ENCODE measurements at places on chromosomes 2 and 18. TPM values are rescaled to one million over a fixed set of nuclear protein-coding genes. Genes with fewer than 3 reads are reported as not detected.

PRKAG3 gene
- under 0.01 TPM for total RNA-seq

GRCh38 chr2:46537624-46538295 lies 58.4 kb downstream of the TMEM247 start:
- no peaks in the 10 kb centered on the region for H3K27me3 ChIP-seq
- H3K4me3 ChIP-seq, result no peak overlapping the region
- H3K4me1 ChIP-seq, result peaks cover 26% of the 10 kb centered on the region

DSG1 gene
- total RNA-seq, result not detected

DNA sequence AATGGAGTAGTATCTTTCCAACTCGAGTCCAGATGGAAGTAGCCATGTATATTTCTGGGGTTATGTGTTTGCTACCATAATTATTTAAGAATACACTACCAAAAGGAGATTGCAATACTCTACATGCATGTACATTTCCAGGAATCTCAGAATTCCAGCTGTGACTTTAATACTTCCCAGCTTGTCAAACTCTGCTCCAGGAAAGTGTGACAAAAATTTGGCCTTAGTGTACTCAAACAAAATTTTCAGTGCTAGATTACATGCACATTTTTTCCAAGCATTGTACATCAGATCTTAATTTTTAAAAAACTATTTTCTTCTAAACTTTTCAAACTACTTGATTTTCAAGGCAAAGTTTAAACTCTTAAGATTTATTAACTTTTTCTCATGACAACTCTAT lies 1791.6 kb downstream of the SUCLG1 start:
- no peaks in the 10 kb centered on the region for H3K36me3 ChIP-seq
- H3K27me3 ChIP-seq, result no peaks in the 10 kb centered on the region
- no peaks in the 10 kb centered on the region for H3K4me1 ChIP-seq
- H3K4me3 ChIP-seq, result no peak overlapping the region

GRCh38 chr2:176463546-176463945 lies 194.3 kb downstream of the MTX2 start:
- peaks cover 6% of the 10 kb centered on the region for H3K4me1 ChIP-seq
- DNase-seq, result no peak
- H3K27me3 ChIP-seq, result peaks cover 2% of the 10 kb centered on the region
- H3K27ac ChIP-seq, result no peak overlapping the region
- H3K36me3 ChIP-seq, result no peaks in the 10 kb centered on the region

- no peak overlapping the region for H3K27ac ChIP-seq
- H3K4me1 ChIP-seq, result peaks cover 3% of the 10 kb centered on the region
- DNase-seq, result no peak
- H3K4me3 ChIP-seq, result no peak overlapping the region
- H3K36me3 ChIP-seq, result no peaks in the 10 kb centered on the region
Measured at GRCh38 chr2:151347906-151348305, 9.5 kb upstream of the TNFAIP6 start.

DNA sequence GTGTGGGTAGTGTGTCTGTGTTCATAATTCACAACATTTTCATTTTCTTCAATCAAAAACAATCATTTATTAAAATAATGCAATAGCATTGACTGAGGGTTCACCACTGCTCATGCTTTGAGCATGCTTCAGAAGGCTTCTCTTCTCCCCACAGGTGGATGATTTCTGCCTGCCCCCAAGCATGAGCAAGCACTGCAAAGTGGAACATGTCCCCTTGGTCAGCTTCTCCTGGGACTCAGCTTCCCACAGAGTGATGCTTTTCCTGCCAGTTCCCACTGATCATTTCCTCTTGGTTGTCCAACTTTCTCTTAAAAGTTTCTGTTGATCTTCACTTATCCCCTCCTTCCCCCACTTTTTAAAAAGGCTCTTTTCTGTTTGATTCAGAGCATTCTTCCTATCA lies 31.5 kb upstream of the CDH19 start:
- no peak for DNase-seq
- H3K27me3 ChIP-seq, result no peaks in the 10 kb centered on the region
- H3K4me1 ChIP-seq, result no peaks in the 10 kb centered on the region
- no peak overlapping the region for H3K27ac ChIP-seq
- no peak overlapping the region for H3K4me3 ChIP-seq
- H3K36me3 ChIP-seq, result no peaks in the 10 kb centered on the region

GRCh38 chr2:43010438-43011157 lies 215.8 kb downstream of the ZFP36L2 start:
- H3K4me1 ChIP-seq, result no peaks in the 10 kb centered on the region
- peak; percentile 21 for DNase-seq
- H3K27me3 ChIP-seq, result no peaks in the 10 kb centered on the region
- no peak overlapping the region for H3K4me3 ChIP-seq
- H3K27ac ChIP-seq, result no peak overlapping the region

DNA sequence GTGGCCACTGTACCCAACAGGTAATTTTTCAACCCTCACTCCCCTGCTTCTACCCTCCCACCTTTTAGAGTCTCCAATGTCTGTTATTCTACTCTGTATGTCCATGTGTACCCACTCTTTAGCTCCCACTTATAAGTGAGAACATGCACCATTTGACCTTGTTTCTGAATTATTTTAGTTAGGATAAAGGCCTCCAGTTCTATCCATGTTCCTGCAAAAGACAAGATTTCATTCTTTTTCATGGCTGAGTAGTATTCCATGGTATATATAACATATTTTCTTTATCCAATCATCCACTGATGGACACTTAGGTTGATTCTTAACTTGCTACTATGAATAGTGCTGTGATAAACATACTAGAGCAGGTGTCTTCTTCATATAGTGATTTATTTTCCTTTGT lies 9.1 kb downstream of the PECR start:
- no peak overlapping the region for H3K4me3 ChIP-seq
- H3K36me3 ChIP-seq, result no peaks in the 10 kb centered on the region
- no peaks in the 10 kb centered on the region for H3K4me1 ChIP-seq
- no peak overlapping the region for H3K27ac ChIP-seq

DNA sequence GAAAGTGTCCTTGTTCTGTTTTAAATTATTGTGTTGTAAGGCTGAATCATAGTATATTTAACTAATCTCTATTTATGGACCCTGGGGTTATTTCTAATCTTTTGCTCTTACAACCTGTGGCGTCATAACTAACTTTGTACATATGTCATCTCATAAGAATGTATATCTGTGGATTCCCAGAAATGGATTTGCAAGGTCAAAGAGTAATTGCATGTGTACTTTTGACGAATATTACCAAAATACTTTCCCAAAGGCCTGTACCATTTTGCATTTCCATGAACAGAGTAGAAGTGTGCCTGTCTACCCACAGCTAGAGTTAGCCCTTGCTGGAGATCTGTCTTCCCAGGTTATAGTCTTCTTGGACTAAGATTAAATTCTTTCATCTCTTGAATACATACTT lies 42.8 kb downstream of the SEMA4F start:
- peak overlapping the region; percentile 43 for H3K27ac ChIP-seq
- no peak for DNase-seq
- no peak overlapping the region for H3K4me3 ChIP-seq
- peaks cover 12% of the 10 kb centered on the region for H3K4me1 ChIP-seq

GRCh38 chr2:228802181-228803071 lies 468.7 kb downstream of the PID1 start:
- no peaks in the 10 kb centered on the region for H3K36me3 ChIP-seq
- DNase-seq, result no peak
- H3K4me3 ChIP-seq, result no peak overlapping the region
- no peak overlapping the region for H3K27ac ChIP-seq

- peaks cover 8% of the 10 kb centered on the region for H3K36me3 ChIP-seq
- no peak overlapping the region for H3K4me3 ChIP-seq
- no peaks in the 10 kb centered on the region for H3K27me3 ChIP-seq
- peaks cover 17% of the 10 kb centered on the region for H3K4me1 ChIP-seq
- no peak overlapping the region for H3K27ac ChIP-seq
Measured at GRCh38 chr2:101779656-101780055, 82.1 kb downstream of the MAP4K4 start.

TUBA4B gene
- not detected for total RNA-seq

GRCh38 chr2:25021791-25022362 lies 20.0 kb upstream of the EFR3B start:
- no peak overlapping the region for H3K27ac ChIP-seq
- DNase-seq, result no peak
- H3K27me3 ChIP-seq, result peaks cover 17% of the 10 kb centered on the region
- H3K4me1 ChIP-seq, result no peaks in the 10 kb centered on the region
- no peak overlapping the region for H3K4me3 ChIP-seq

DNA sequence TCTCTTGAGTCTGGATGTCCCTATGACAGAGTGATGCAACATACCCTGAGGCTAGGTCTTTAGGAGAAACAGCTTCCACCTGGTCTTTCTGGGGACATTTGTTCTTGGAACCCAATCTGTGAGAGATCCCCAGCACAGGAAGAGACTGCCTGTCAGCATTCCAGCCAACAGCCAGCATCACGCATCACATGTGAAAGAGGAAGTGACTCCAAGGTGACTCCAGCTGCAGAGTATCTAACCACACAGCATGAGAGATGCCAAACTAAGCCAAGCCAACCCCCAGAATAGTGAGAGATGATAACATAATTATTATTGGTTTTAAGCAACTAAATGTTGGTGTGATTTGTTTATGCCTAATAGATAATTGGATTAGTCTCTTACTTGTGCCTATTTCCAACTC lies 35.7 kb downstream of the C18orf63 start:
- H3K36me3 ChIP-seq, result no peaks in the 10 kb centered on the region
- no peak overlapping the region for H3K27ac ChIP-seq
- H3K4me1 ChIP-seq, result peaks cover 5% of the 10 kb centered on the region
- H3K4me3 ChIP-seq, result no peak overlapping the region
- peaks cover 12% of the 10 kb centered on the region for H3K27me3 ChIP-seq

GRCh38 chr2:99675130-99675661 lies 185.4 kb upstream of the REV1 start:
- no peak overlapping the region for H3K27ac ChIP-seq
- H3K36me3 ChIP-seq, result no peaks in the 10 kb centered on the region
- no peak overlapping the region for H3K4me3 ChIP-seq

- H3K36me3 ChIP-seq, result no peaks in the 10 kb centered on the region
- H3K27me3 ChIP-seq, result no peaks in the 10 kb centered on the region
- H3K27ac ChIP-seq, result no peak overlapping the region
- H3K4me1 ChIP-seq, result peaks cover 11% of the 10 kb centered on the region
- DNase-seq, result no peak
- no peak overlapping the region for H3K4me3 ChIP-seq
Measured at GRCh38 chr2:145813481-145813880, 1293.6 kb upstream of the ZEB2 start.

GRCh38 chr2:9752441-9753275 lies 90.6 kb upstream of the TAF1B start:
- H3K36me3 ChIP-seq, result no peaks in the 10 kb centered on the region
- H3K27ac ChIP-seq, result peak overlapping the region; percentile 88
- H3K4me3 ChIP-seq, result peak overlapping the region; percentile 61

DNA sequence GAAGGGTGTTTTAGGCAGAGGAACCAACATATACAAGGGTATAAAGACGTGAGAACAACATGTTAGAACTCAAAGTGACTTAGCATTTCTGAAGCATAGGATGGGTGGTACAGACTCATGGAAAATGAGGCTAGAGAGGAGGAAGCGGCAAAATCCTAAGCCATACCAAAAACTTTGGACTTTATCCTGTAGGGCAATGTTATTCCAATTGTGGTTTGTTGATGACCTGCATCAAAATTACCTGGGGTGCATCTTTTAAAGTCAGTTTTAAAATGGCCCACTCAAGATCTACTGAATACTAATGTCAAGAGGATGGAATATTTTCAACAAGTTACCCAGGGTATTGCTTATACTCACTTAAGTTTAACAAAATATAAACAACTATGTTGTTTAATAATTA lies 34.8 kb downstream of the RAPH1 start:
- no peak overlapping the region for H3K4me3 ChIP-seq
- DNase-seq, result no peak
- no peak overlapping the region for H3K27ac ChIP-seq

TBR1 gene
- total RNA-seq, result not detected

GRCh38 chr2:143397884-143398614 lies 268.8 kb downstream of the ARHGAP15 start:
- no peaks in the 10 kb centered on the region for H3K27me3 ChIP-seq
- peak; percentile 58 for DNase-seq
- H3K4me3 ChIP-seq, result peak overlapping the region; percentile 46

DNAJC5G gene
- not detected for total RNA-seq

DNA sequence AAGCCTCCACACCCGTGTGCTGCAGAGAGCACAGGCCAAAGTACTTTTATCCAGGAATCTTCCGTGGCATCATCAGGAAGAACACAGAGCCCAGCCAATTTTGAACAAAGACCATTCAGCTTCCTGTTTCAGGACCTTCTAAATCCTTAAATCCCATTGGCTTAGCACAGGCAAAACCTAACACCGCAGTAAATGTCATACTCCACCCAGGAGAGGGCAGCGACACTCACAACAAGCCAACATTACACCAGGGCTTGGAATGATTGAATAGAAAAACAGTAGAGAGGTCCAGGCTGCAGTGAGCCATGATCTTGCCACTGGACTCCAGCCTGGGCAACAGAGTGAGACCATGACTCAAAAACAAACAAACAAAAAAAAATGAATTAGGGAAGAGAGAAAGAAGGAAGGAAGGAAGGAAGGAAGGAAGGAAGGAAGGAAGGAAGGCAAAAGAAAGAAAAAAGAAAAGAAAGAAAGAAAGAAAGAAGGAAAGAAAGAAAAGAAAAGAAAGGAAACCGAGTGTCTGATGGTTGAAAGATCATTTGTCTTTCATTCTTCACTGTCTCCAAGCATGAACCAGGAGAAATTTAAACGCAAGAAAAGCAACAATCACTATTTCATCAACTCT lies 144.6 kb upstream of the SATB2 start:
- no peak overlapping the region for H3K27ac ChIP-seq
- no peak overlapping the region for H3K4me3 ChIP-seq
- H3K36me3 ChIP-seq, result no peaks in the 10 kb centered on the region
- peak; percentile 84 for DNase-seq
- no peaks in the 10 kb centered on the region for H3K4me1 ChIP-seq

ABI2 gene
- 38.7 TPM for total RNA-seq

UGT1A4 gene
- not detected for total RNA-seq

DNA sequence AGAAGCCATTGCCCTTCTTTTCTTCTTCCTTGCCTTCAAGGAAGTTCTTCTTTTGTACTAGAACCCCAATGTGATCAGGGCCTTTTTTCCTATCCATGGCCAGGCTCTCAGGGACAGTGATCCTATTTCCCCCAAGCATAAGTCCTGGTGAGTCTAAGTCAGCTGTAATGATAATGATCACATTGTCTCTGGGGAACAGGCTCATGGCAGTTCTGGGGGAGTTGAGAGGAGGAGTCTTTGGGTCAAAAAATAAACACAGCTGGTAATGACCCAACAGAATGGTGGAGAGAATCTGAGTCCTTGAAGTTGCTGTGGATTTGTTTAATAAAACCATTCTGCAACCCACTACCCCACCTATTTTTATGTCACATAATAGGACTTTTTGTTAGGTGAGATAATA lies 96.6 kb downstream of the SOCS6 start:
- H3K4me3 ChIP-seq, result no peak overlapping the region
- no peak for DNase-seq
- H3K36me3 ChIP-seq, result no peaks in the 10 kb centered on the region

DNA sequence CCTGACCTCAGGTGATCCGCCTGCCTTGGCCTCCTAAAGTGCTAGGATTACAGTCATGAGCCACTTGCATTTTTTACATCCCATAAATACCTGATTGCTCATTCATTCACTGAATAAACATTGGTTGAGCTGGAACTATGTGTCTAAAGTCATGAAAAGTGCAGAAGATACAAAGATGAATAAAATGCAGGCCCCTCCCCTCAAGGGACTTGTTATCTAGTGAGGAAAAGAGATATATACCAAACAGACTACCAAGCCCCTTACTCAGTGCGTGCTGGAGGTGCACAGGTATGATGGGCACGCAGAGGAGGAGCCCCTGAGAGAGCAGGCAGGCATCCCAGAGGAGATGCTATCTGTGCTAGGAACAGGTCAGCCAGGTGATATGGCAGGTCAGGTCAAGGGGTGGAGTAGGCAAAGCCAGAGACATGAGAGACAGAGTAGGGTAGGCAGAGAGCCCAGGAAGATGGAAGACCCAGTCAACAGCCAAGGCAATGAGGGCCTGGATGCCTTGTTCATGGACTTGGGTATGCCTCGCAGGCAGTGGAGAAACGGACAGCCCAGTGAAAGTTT lies 7.7 kb downstream of the FHL2 start:
- peaks cover 90% of the 10 kb centered on the region for H3K36me3 ChIP-seq
- H3K27ac ChIP-seq, result peak overlapping the region; percentile 96
- peaks cover 96% of the 10 kb centered on the region for H3K4me1 ChIP-seq
- no peaks in the 10 kb centered on the region for H3K27me3 ChIP-seq

All from osteoblast (primary cell).